ENCODE measurements at places on chromosomes 1 and 21.

DNA sequence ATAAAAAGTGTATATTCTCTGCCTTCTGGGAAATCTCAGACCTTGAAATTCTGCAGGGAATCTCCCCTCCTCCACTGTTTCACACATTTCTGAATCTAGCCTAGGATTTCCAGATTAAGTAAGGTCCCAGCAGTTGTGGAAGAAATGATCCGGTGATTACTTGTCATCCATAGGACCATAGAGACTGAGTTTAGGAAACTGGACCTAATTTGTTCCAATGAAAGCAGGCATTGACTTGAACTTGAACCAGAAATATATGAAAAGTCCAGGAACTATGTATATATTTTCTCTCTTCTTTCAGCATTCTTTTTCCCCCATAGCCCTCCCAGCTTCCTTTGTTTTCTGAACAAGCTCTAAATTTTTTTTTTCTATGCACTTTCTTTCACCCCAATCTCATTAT, 149.5 kb upstream of the SPAG17 start:
- DNase-seq = no peak

GRCh38 chr1:54965624-54966340, 14.6 kb upstream of the TMEM61 start:
- peak; percentile 32 for DNase-seq

DNA sequence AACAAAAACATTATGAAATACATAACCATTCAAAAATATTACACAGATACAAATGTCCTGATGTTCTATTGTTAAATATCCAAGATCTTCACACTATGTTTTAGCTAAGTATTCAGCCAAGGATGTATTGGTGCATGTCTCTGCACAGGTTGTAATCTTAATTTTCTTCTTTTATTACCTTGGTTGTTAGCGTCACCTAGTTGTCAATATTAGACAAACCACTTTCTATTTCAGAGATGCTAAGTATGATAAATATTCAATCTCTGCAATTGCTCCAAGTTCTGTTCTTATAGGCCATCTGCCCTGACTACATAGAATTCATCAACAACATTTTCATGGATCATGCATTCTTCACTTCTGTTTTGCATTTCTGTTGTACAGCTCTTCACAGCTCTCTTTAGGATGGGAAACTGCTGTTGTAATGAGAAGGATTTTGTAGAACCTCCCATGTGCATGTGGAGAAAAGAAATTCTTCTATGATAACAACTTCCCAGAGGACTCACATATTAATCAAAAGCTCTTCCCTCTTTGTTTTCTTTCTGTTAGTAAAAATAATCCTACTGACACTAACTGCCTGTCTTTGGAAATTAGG, 380.1 kb downstream of the NUF2 start:
- DNase-seq = no peak

DNA sequence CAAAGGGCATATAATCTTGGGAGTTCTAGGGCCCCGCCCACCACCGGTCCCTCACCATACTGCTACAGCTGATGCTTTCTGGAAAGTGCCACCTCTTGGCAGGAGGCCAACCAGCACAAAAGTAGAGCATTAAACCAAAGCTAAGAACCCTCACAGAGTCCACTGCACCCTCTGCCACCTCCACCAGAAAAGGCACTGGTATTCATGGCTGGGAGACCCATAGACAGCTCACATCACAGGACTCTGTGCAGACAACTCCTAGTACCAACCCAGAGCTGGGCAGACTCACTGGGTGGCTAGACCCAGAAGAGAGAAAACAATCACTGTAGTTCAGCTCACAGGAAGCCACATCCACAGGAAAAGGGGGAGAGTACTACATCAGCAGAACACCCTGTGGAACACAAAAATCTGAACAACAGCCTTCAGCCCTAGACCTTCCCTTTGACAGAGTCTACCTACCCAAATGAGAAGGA, 10.8 kb downstream of the THEM4 start:
- DNase-seq = peak; percentile 89

- DNase-seq = no peak
Observed at GRCh38 chr1:96721053-96721415, 550 bp upstream of the PTBP2 start.

GRCh38 chr1:183198463-183198862, 12.4 kb downstream of the LAMC2 start:
- DNase-seq = no peak

GRCh38 chr1:107363154-107363553, 222.3 kb downstream of the NTNG1 start:
- DNase-seq = no peak

GRCh38 chr1:99098589-99098988, 93.9 kb upstream of the PLPPR5 start:
- no peak for DNase-seq

GRCh38 chr1:248886237-248886895, 19.7 kb upstream of the PGBD2 start:
- DNase-seq = no peak

DNA sequence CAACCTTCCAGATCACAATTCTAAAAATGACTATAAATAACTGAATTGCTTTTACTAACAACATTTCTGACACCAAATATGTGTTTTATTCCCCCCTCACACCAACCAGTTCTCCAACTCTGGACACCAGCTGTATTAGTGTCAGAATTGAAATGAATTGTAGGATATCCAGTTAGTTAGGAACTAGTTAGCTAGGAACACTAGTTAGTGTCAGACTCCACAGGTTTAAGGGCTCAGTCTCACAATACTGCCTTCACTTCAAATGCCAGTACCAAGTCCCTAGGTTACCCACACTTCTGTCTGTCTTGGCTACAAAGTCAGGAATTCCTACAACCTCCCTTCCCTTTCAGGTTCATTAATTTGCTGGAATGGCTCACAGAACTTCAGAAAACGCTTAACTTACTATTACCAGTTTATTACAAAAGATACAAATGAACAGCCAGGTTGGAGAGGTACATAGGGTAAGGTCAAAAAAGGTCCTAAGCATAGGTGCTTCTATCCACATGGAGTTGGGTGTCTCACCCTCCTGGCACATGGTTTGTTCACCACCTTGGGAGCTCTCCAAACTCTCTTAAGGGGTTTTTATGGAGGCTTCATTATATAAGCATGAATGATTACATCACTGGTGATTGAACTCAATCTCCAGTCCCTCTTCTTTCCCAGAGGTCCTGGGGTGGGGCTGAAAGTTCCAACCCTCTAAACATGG, 4.2 kb downstream of the STXBP3 start:
- DNase-seq = no peak

GRCh38 chr1:147168626-147169058, 3.6 kb downstream of the PRKAB2 start:
- DNase-seq = no peak

DNA sequence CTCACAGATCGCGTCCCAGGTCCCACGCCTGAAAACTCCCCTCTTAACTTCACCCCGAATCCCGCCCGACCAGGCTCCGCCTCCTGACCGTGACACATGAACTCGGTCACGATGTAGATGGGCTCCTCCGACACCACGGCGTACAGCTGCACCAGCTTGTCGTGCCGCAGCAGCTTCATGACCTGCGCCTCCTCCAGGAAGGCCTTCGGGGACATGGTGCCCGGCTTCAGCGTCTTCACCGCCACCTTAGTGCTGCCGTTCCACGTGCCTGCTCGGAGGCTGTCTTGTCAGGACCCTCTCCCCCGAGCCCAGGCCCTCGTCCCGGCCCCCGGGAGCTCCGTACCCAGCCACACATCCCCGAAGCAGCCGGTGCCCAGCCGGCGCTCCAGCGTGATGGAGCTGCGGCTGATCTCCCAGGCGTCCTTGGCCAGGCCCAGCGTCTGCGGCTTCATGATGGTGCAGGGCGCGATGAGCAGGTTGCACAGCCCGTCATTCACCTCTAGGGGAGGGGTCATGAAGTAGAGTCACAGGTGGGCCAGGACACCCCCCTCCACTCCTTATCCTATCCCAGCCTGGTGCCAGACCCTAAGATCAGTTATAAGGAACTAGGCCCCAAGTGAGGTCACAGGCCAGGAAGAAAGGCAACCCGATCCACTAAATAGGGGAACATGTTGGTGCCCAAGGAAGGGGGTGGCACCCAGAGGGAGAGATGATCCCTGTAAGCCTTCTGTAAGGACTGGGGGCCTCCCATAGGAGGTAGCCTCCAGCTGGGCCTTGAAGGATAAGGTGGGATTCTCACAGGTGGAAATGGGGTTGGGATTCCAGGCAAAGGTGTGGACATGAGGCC, 11.6 kb upstream of the AHDC1 start:
- no peak for DNase-seq

DNA sequence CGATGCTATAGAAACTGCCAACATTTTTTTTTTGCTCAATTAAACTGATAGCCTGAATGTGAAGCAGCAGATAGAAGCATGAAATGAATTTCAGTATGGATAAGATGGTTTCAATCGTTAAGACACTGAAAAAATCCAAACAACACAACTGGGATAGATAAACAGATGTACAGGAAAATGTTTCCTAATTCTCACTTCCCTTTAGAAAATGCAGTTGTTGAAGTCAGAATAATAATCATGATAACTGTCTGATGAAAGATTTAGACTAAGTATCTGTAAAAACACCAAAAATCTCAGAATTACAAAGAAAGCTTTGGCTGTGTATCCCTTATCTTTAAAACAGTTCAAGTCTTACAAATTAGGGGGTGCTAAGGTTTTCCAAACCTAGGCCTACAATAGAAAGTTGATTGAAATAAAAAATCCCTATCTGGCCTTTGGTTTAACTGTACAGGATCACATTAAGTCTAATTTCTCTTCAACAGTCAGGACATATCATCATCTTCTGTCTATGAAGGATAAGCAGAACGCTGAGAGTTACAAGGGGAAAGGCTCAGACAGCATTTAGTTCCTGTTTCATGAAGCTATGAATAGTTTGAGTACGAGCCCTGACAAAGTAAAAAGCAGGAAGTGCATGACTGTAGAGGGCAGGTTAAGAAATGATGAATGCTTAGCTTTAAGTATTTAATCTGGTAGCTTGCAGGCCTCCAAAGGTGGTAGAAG, 203.2 kb downstream of the APP start:
- peak; percentile 17 for DNase-seq

- DNase-seq = peak; percentile 36
Observed at GRCh38 chr1:35285771-35286606, 17.5 kb downstream of the ZMYM4 start.

DNA sequence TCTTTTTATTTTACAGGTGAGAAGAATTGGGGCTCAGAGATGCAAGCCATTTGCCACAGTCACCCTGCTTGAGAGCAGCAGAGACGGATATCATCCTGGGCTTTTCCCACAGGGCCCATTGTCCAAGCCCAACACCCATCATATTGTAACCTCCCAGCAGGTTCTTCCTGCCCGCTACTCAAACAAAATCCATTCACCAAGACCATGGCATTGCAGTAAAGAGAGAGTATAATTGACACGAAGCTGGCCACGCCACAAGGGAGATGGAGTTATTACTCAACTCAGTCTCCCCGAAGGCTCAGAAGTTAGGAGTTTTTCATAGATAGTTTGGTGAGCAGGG, 60.9 kb upstream of the KLHDC7A start:
- DNase-seq = no peak

- no peak for DNase-seq
Observed at GRCh38 chr1:93448292-93448982, 519 bp downstream of the FNBP1L start.

GRCh38 chr1:42348498-42348897, 13.5 kb upstream of the FOXJ3 start:
- DNase-seq = no peak

- peak; percentile 48 for DNase-seq
Observed at GRCh38 chr1:193700710-193701355, 514.4 kb upstream of the B3GALT2 start.

DNA sequence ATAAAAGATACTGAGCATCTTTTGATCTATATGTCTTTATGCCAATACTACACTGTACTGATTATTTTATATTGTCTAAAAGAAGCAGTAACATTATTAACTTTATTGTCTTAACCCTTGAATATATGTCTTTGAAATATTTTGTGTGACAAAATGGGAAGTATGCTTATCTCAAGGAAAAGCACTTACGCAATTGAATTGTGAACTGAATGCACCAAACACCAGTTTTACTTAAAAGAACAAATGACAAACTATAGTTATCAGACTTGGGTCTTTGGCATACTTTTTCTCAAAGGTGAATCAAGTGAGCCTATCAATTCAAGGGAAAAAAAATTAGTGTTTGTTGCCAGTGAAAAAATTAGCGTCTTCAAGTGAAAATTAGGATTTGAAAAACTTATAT, 9.2 kb upstream of the SLC6A9 start:
- no peak for DNase-seq

GRCh38 chr1:33828059-33828458, 35.8 kb upstream of the HMGB4 start:
- DNase-seq = no peak

DNA sequence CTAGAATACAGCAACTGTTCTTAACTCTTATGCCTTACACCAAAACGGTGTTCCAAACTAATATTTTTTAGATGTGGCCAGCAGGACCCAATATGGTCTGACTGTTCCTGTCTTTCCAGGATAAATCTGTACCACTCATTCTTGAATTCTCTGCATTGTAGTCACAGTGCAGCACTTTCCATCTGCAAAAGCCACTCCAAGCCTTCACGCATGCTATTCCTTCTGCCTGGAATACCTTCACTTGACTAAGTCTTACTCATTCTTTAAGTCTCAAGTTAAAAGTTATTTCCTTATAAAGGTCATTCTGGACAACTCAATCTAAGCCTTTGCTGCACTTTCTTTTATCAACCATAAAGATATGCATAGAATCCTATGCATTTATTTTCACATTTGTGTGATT, 1194.5 kb downstream of the PLA2G4A start:
- no peak for DNase-seq

GRCh38 chr1:117015724-117016123, 14.2 kb downstream of the CD101 start:
- DNase-seq = no peak

DNA sequence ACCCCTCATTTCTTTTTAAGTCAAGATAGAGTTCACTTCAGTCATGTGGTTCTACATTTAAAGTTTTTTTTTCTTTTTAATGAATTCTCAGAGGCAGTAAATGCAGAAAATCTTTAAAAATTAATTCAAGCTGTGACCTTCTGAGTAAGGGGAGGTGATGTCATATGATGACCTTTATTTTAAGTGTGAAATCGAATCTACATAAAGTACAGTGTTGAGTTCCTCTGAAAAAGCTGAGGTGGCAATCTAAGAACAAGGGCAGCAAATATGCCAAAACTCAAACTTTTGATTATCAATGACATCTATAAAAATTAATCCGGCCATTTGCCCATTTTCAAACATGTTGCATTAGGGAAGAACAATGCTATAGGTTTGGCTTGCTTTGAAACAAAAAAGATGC, 173.5 kb downstream of the CDC7 start:
- DNase-seq = no peak

DNA sequence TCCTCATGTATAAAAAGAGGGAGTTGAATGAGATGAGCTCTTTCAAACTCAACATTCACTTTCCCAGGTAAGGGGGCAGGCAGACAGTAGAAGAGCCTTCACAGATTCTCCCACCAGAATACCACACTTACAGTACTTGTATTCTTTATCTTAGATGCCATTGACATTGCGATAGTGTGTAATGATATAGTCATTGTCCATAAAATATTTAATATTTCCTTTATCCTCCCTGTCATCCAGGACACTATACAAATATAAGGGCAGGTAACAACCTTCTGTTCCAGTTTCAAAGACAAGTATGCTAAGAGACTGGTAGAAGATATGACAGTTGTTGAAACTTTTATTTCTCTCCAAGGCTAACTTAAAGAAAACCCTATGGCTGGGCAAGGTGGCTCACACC, 56.5 kb upstream of the MTF2 start:
- DNase-seq = no peak
